ENCODE measurements at places on chromosomes 1 and 21.

- H3K27ac ChIP-seq, result no peak overlapping the region
- no peaks in the 10 kb centered on the region for H3K36me3 ChIP-seq
- H3K4me1 ChIP-seq, result no peaks in the 10 kb centered on the region
- no peak overlapping the region for H3K4me3 ChIP-seq
These were observed 391.8 kb downstream of the MATN1 start for GRCh38 chr1:30331415-30332065.

GRCh38 chr21:39385299-39386145 lies 36.6 kb upstream of the HMGN1 start:
- peaks cover 16% of the 10 kb centered on the region for H3K4me1 ChIP-seq
- no peaks in the 10 kb centered on the region for H3K27me3 ChIP-seq
- peak overlapping the region; percentile 62 for H3K4me3 ChIP-seq
- DNase-seq, result peak; percentile 46

GRCh38 chr1:115802416-115802815 lies 33.9 kb upstream of the CASQ2 start:
- DNase-seq, result no peak
- peaks cover 11% of the 10 kb centered on the region for H3K27me3 ChIP-seq
- no peaks in the 10 kb centered on the region for H3K36me3 ChIP-seq

DNA sequence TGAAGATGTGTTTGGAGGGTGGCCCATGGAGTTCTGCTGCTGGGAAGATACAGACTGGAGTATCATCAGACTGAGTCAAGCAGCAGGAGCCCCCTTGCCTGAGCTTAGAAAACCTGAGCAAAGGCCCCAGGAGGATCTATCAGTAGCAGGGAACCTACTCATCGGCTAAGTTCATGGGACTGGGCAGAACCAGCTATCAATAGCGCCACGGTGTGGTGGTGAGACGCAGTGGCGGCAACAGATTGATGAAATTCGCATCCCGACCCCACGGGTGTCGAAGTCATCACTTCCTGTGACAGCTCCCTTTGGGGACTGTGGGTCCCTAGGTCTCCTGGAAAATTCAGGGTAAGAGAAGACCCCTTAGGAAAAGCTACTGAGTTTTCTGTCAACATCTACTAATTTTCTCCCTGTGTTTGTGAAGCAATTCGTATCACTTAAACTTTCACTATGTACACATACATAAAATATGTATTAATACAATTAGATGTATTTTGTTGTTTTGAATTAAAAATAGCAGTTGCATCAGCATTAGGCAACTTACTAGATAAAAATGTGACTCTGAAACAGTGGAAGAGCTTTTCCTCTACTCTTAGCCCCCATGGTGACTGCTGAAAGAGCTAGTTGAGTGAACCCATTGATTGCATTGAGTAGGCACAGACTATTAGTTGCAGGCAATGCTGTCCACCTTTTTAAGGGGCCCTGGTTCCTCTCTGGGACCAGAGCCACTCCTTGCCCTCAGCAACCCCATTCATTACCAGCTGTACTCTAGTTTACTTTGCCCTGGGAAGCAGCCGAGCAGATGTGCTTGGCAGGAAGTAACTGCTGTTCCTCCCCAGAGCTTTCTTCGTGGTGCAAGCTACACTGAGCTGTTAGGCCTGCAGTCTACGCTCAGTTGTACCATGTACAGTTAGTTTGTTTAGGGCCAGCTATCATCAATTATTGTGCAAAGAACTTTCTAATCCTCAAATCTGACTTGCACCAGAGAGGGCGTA lies 7.3 kb upstream of the CACNA1S start:
- no peaks in the 10 kb centered on the region for H3K36me3 ChIP-seq
- peaks cover 23% of the 10 kb centered on the region for H3K27me3 ChIP-seq
- H3K27ac ChIP-seq, result no peak overlapping the region
- no peak overlapping the region for H3K4me3 ChIP-seq
- DNase-seq, result peak; percentile 9
- peaks cover 13% of the 10 kb centered on the region for H3K4me1 ChIP-seq

DNA sequence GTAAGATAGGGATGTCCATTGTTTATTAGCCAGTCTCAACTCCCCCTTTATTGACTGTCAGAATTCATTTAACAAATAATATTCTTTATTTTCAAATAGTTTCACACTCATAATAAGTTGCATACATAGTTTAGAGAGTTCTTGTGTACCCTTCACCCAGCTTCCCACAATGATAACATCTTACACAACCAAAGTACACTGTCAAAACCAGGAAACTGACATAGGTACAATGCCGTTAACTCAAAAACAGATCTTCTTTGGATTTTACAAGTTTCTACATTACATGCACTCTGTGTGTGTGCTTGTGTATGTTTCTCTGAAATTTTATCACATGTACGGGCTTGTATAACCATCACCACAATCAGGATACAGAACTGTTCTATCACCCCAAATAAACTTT lies 64.4 kb upstream of the IFNLR1 start:
- H3K4me1 ChIP-seq, result peaks cover 10% of the 10 kb centered on the region
- no peaks in the 10 kb centered on the region for H3K27me3 ChIP-seq
- no peak overlapping the region for H3K27ac ChIP-seq
- no peak overlapping the region for H3K4me3 ChIP-seq
- no peak for DNase-seq

GRCh38 chr1:166884040-166884642 lies 8.1 kb upstream of the TADA1 start:
- DNase-seq, result peak; percentile 21
- H3K4me3 ChIP-seq, result peak overlapping the region; percentile 29
- H3K27me3 ChIP-seq, result peaks cover 20% of the 10 kb centered on the region
- H3K36me3 ChIP-seq, result no peaks in the 10 kb centered on the region
- H3K27ac ChIP-seq, result no peak overlapping the region

GRCh38 chr1:33360367-33360766 lies 39.5 kb upstream of the A3GALT2 start:
- H3K36me3 ChIP-seq, result no peaks in the 10 kb centered on the region
- no peak overlapping the region for H3K27ac ChIP-seq
- H3K4me3 ChIP-seq, result no peak overlapping the region

GRCh38 chr1:150753416-150753815 lies 12.2 kb downstream of the CTSS start:
- peaks cover 4% of the 10 kb centered on the region for H3K4me1 ChIP-seq
- no peak for DNase-seq
- H3K4me3 ChIP-seq, result no peak overlapping the region
- H3K27ac ChIP-seq, result peak overlapping the region; percentile 51
- H3K27me3 ChIP-seq, result no peaks in the 10 kb centered on the region

DNA sequence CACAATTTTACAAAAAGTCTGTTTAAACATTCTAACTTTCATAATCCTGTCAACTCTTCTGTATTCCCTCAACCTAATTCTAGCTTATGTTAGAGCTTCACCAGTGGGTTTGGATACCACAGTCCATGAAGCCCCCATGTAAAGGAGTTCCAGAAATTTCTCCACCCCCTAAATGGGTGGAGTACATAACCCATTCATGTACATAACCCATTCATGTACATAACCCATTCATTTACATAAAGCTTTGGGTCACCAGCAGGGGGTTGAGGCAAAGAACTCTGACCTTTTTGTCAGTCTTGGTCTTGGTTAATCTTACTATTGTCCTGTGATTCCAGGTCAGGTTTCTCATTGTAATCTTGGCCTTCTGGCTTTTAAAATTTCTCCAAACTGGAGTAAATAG lies 61.6 kb downstream of the SMYD2 start:
- no peaks in the 10 kb centered on the region for H3K4me1 ChIP-seq
- no peak for DNase-seq
- H3K36me3 ChIP-seq, result peaks cover 34% of the 10 kb centered on the region
- H3K4me3 ChIP-seq, result no peak overlapping the region

DNA sequence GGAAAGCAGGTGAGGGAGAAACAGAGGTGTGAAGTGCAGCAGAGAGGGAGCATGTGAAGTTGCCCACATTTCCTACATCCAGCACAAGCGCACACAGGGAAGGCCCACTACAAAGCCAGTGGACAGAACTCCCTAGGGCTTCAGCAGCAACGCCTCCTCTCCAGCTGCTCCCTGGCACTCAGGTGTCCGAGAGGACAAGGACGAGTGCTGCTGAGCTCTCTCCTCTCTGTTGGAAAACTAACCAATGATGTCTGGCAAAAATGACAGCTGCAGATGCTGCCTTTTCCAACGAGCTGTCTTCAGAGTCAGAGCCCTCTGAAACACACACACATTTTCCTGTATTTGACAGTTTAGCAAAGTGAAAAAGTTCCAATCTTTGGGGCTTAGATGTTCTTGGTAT lies 86.8 kb downstream of the HSF2BP start:
- H3K36me3 ChIP-seq, result peaks cover 1% of the 10 kb centered on the region
- H3K4me3 ChIP-seq, result no peak overlapping the region
- peaks cover 16% of the 10 kb centered on the region for H3K27me3 ChIP-seq
- DNase-seq, result no peak
- H3K27ac ChIP-seq, result no peak overlapping the region

GRCh38 chr1:235980976-235981375 lies 83.9 kb downstream of the NID1 start:
- no peak overlapping the region for H3K27ac ChIP-seq
- no peak overlapping the region for H3K4me3 ChIP-seq
- H3K4me1 ChIP-seq, result no peaks in the 10 kb centered on the region
- peaks cover 8% of the 10 kb centered on the region for H3K36me3 ChIP-seq
- DNase-seq, result no peak

GRCh38 chr1:106266786-106267185 lies 789.7 kb upstream of the PRMT6 start:
- no peak overlapping the region for H3K27ac ChIP-seq
- H3K27me3 ChIP-seq, result no peaks in the 10 kb centered on the region
- no peak for DNase-seq
- H3K4me1 ChIP-seq, result no peaks in the 10 kb centered on the region

DNA sequence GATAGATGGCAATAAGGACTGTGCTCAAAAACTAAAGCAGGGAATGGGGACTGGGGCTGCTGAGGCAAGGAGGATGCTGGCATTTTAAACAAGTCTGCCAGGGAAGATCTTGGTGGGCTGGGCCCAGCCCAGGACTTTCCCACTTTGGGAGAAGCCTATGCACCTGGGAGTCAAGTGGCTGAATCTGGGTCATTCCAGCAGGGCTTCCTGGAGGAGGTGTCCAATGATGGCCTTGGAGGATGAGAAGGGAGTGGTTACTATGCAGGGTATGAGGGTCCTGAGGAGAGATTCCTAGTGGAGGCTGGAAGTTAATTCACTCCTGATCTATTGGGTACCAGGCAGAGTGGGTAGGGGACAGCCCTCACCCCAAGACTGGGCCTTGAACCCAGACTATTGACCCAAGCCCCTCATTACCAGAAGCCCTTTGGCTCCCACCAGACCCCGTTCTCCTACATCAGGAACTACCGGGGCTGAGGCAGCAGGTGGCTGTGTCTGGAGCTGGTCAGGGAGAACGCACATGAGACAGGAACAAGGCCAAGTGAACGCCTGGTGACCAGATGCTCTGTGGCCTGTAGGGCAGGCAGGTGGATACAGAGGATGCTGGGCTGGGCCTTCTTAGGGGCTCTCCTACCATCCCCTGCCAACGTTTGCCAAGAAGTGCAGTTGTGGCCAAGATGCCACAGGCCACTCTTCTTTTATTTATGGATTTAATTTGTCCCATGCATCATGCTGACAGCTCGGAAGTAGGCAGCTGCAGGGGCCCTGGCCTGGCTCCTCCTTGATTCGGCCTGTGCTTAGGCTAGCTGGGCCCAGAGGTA lies 18.3 kb upstream of the LRP8 start:
- no peak for DNase-seq
- peaks cover 11% of the 10 kb centered on the region for H3K4me1 ChIP-seq
- peaks cover 5% of the 10 kb centered on the region for H3K36me3 ChIP-seq
- H3K4me3 ChIP-seq, result no peak overlapping the region
- no peaks in the 10 kb centered on the region for H3K27me3 ChIP-seq
- peak overlapping the region; percentile 33 for H3K27ac ChIP-seq

DNA sequence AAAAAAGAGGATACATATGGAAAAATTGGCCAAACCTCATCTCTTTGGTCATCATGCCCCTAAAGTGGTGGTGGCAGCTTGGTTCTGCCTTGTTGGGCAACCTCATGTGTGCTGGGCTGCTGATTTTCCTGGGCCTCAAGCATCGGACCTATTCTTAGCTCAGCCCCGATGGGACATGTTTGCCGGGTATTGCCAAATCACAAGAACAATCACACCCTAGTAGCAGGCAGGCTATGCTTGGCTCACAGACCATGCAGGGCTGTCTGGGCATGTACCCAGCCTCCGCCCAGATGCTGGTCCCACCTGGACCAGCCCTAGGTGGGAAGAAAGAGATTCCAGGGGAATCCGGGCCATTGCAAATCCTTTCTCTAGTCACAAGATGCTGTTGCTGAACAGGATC lies 189.4 kb upstream of the FGGY start:
- no peak for DNase-seq
- no peak overlapping the region for H3K4me3 ChIP-seq
- no peaks in the 10 kb centered on the region for H3K36me3 ChIP-seq
- H3K4me1 ChIP-seq, result no peaks in the 10 kb centered on the region

DNA sequence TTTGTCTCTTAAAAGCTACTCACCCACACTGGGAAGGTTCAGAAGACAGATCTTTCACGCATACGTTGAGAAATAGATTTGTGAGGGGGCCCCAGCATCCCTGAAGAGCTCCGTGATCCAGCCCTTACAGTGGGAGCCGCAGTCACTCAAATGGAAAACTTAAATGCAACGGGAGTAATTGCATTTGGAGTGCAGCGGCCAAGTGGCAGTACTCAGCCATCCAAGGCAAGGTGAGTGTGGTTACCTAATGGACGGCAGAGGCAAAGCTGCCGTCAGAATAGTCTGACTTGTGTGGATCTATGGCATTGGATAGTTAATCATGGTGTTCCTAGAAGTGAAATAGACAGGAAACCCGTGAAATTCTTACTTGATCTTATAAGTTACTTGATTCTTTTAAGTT lies 5.1 kb downstream of the SPSB1 start:
- H3K27ac ChIP-seq, result no peak overlapping the region
- peaks cover 19% of the 10 kb centered on the region for H3K4me1 ChIP-seq
- no peak overlapping the region for H3K4me3 ChIP-seq
- no peak for DNase-seq
- no peaks in the 10 kb centered on the region for H3K27me3 ChIP-seq
- no peaks in the 10 kb centered on the region for H3K36me3 ChIP-seq

DNA sequence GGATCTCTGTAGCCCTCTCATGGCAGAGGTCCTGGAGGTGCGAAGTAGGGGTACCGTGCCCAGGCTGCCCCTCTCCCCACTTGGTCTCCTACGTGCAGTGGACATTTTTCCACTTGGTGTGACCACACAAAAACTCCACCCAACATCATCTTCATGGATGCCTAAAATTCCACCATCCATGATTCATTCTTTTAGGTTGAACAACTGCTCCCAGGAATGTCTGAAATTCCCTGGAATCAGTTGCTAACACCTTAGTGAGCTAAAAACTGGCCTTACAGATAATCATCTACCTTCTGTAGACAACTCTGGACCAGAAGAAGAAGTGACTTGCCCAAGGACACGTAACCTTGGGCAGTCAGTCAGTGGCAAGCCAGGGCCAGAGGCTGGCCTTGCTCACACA lies 32.1 kb upstream of the CLIC4 start:
- H3K36me3 ChIP-seq, result no peaks in the 10 kb centered on the region
- H3K4me3 ChIP-seq, result no peak overlapping the region
- no peak for DNase-seq
- H3K27me3 ChIP-seq, result no peaks in the 10 kb centered on the region
- no peak overlapping the region for H3K27ac ChIP-seq
- H3K4me1 ChIP-seq, result peaks cover 13% of the 10 kb centered on the region

GRCh38 chr1:226107471-226108460 lies 45.2 kb downstream of the H3-3A start:
- DNase-seq, result no peak
- H3K36me3 ChIP-seq, result no peaks in the 10 kb centered on the region
- peak overlapping the region; percentile 11 for H3K27ac ChIP-seq
- H3K4me3 ChIP-seq, result no peak overlapping the region
- H3K27me3 ChIP-seq, result no peaks in the 10 kb centered on the region
